ENCODE measurements at places on chromosomes 3 and 15.

DNA sequence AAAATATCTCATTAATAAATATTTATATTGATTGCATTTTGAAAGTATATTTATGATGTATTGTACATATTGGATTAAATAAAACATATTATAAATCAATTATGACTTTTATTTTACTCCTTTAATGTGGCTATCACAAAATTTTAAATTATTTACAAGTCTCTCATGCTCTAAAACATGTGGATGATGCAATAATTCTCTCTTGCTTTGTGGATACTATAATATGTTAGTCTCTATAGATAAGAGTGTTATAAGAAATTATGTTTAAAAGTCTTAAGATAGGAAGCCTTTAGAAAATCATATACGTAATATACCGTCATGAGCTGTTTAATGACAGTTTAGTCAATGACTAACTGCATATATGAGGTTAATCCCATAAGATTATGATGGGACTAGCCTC is 547.4 kb upstream of the ALCAM start:
- H3K4me3 ChIP-seq: no peak overlapping the region
- DNase-seq: no peak
- no peaks in the 10 kb centered on the region for H3K4me1 ChIP-seq
- H3K36me3 ChIP-seq: no peaks in the 10 kb centered on the region
- no peaks in the 10 kb centered on the region for H3K27me3 ChIP-seq

DNA sequence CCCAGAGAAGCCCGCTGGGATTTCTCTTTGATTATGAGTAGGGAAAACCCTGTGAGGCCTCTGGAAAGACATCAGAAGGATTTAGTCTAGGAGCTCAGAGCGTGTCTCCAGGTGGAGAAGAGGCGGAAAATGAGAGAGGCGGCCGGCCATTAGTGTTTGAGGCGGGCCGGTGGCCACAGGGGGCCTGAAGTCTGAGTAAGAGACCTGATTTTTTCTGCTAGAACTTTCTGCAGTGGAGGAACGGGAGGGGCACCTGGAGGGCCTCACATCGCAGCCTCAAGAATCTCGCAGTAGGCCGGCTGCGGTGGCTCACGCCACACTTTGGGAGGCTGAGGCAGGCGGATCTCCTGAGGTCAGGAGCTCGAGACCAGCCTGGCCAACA is 28.5 kb downstream of the KLHDC8B start:
- no peak overlapping the region for H3K27ac ChIP-seq
- H3K4me3 ChIP-seq: no peak overlapping the region
- H3K27me3 ChIP-seq: peaks cover 15% of the 10 kb centered on the region
- no peaks in the 10 kb centered on the region for H3K4me1 ChIP-seq

DNA sequence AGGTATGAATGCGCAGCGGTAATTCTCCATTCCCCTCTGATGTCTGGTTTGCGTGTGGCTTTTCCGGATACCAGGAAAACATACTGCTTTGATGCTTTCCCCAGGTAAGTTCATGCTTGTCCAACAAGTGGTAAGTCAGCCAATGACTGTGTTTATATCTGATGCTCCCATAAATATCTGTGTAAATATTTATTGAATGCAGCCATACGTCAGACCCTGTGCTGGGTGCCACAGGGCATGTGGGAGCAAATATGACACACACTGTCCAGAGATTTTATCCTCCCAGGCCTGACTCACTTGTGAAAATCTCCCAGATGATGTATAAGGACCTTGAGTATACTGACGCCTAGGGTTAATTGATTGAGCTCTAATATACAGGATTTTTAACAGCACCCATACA is 29.6 kb upstream of the CEMIP start:
- H3K4me1 ChIP-seq: no peaks in the 10 kb centered on the region
- H3K36me3 ChIP-seq: no peaks in the 10 kb centered on the region
- H3K4me3 ChIP-seq: no peak overlapping the region
- no peak for DNase-seq
- no peaks in the 10 kb centered on the region for H3K27me3 ChIP-seq
- H3K27ac ChIP-seq: no peak overlapping the region

DNA sequence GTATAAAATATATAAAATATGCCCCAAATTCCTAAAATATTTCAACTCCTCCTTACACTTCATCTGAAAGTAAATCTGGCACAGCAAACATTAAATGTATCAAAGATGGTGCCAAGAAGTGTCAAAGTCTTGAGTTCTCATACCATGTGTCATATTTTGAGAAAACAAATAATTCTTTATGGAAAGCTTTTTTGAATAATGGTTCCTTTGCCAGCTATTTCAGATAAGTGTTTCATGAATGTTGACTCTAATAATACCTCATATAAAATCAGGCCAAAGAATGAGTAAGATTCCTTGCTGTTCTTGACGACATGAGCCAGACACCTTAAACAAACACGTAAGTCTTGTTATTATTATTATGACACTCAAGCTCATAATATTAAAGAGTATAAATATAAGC is 30.3 kb upstream of the ZNF385D start:
- no peak overlapping the region for H3K4me3 ChIP-seq
- H3K4me1 ChIP-seq: no peaks in the 10 kb centered on the region
- H3K27me3 ChIP-seq: no peaks in the 10 kb centered on the region
- no peak for DNase-seq
- H3K36me3 ChIP-seq: no peaks in the 10 kb centered on the region

- no peaks in the 10 kb centered on the region for H3K27me3 ChIP-seq
- peak; percentile 84 for DNase-seq
- H3K4me3 ChIP-seq: peak overlapping the region; percentile 54
- H3K4me1 ChIP-seq: peaks cover 82% of the 10 kb centered on the region
- peak overlapping the region; percentile 95 for H3K27ac ChIP-seq
- peaks cover 83% of the 10 kb centered on the region for H3K36me3 ChIP-seq
These were observed 15.0 kb downstream of the TIGIT start for GRCh38 chr3:114308830-114309229.

GRCh38 chr3:195307711-195308110 is 36.8 kb upstream of the XXYLT1 start:
- DNase-seq: no peak
- no peaks in the 10 kb centered on the region for H3K4me1 ChIP-seq
- H3K36me3 ChIP-seq: peaks cover 14% of the 10 kb centered on the region

- peaks cover 14% of the 10 kb centered on the region for H3K27me3 ChIP-seq
- H3K4me1 ChIP-seq: peaks cover 24% of the 10 kb centered on the region
- H3K4me3 ChIP-seq: no peak overlapping the region
These were observed 192.8 kb downstream of the DTWD1 start for GRCh38 chr15:49813625-49814024.

DNA sequence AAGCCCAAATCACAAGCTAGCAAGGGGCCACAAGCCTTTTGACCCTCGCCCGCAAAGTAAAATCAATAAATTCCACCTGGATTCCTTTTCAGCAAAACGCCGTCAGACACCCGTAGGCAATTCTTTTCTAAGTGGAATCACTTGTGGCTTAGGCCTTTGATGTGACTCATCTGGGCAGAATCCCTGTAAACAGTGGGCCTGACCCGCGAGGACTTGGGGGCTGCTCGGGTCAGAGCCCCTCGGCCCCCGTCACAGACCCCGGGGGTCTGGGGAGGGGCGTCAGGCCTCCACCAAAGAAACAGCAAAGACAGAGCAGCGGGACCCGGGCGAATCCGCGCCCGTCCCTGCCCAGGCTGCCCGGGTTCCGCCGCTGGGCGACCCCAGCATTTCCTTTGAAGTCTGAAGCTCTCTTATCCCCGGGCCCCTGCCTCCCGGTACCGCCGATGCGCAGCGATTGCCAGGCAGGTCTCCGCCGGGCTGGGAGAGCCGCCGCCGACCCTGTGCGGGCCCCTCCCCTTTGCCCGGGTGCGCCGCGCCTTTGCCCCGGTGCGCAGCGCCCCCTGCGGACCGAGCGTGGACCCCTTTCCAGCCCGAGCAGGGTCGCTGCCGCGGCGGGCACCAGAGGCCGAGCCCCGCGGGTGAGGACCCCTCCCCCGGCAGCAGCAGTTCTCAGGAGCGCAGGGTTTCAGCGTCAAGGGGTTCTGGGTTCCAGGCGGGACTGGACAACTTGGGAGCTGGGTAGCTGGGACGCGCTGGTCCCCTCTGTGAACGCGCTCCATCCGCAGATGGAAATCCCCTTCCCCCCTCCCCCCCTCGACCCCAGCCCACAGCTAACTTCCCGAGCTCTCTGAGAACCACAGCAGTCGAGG is 178.3 kb downstream of the UACA start:
- peaks cover 28% of the 10 kb centered on the region for H3K4me1 ChIP-seq
- H3K4me3 ChIP-seq: no peak overlapping the region
- no peaks in the 10 kb centered on the region for H3K36me3 ChIP-seq
- no peak for DNase-seq
- H3K27me3 ChIP-seq: peaks cover 37% of the 10 kb centered on the region

DNA sequence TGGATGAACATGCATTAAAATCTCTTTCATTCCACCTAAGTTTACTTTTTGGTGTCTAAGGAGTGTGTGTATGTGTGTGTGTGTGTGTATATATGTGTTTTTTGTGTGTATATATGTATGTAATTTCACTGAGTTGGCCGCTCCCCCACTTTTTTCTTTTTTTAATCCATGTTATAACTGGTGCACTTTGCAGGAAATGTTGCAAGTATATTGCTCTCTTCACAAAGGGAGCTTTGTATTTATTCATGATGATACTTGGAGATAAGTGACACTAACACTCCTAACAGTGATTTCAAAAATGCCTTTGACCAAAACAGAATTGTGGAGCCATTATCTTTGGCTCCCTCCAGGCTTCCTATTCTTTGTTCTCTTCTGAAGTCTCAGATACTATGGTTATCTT is 95.8 kb downstream of the FNDC3B start:
- H3K4me3 ChIP-seq: no peak overlapping the region
- peaks cover 79% of the 10 kb centered on the region for H3K4me1 ChIP-seq
- H3K27ac ChIP-seq: peak overlapping the region; percentile 30
- H3K27me3 ChIP-seq: no peaks in the 10 kb centered on the region
- DNase-seq: no peak

- no peak for DNase-seq
- no peak overlapping the region for H3K27ac ChIP-seq
- no peaks in the 10 kb centered on the region for H3K36me3 ChIP-seq
- peaks cover 5% of the 10 kb centered on the region for H3K4me1 ChIP-seq
These were observed 13.3 kb upstream of the KIF23 start for GRCh38 chr15:69400850-69401249.

DNA sequence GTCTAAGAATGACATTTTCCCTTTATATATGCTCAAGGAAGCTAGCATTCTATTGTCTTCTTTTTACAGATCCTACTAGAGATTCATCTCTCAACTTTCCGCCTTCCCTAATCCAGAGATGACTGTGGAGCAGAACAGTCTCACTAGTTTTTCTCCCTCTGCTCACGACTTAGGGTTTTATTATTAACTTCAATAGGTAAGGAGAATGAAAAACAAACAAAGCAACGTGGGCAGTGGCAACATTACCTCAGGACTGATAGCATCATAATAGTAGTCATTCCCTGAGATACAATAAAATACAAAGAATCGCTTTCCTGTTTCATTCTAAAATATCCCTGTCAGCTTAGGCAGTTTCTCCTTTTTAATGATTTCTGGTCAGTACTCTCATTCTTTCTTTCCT is 154.3 kb upstream of the PLAAT1 start:
- H3K27me3 ChIP-seq: no peaks in the 10 kb centered on the region
- no peak overlapping the region for H3K4me3 ChIP-seq
- H3K36me3 ChIP-seq: no peaks in the 10 kb centered on the region
- no peak for DNase-seq
- no peak overlapping the region for H3K27ac ChIP-seq

- H3K27me3 ChIP-seq: peaks cover 54% of the 10 kb centered on the region
- H3K36me3 ChIP-seq: no peaks in the 10 kb centered on the region
- peaks cover 25% of the 10 kb centered on the region for H3K4me1 ChIP-seq
- DNase-seq: peak; percentile 93
These were observed 154.0 kb upstream of the THBS1 start for GRCh38 chr15:39426552-39427532.

GRCh38 chr3:77150759-77151158 is 110.9 kb downstream of the ROBO2 start:
- H3K36me3 ChIP-seq: no peaks in the 10 kb centered on the region
- no peaks in the 10 kb centered on the region for H3K4me1 ChIP-seq
- no peak for DNase-seq

GRCh38 chr3:177598097-177598833 is 401.0 kb upstream of the TBL1XR1 start:
- H3K27ac ChIP-seq: peak overlapping the region; percentile 95
- H3K36me3 ChIP-seq: peaks cover 18% of the 10 kb centered on the region
- no peaks in the 10 kb centered on the region for H3K27me3 ChIP-seq
- DNase-seq: no peak

DNA sequence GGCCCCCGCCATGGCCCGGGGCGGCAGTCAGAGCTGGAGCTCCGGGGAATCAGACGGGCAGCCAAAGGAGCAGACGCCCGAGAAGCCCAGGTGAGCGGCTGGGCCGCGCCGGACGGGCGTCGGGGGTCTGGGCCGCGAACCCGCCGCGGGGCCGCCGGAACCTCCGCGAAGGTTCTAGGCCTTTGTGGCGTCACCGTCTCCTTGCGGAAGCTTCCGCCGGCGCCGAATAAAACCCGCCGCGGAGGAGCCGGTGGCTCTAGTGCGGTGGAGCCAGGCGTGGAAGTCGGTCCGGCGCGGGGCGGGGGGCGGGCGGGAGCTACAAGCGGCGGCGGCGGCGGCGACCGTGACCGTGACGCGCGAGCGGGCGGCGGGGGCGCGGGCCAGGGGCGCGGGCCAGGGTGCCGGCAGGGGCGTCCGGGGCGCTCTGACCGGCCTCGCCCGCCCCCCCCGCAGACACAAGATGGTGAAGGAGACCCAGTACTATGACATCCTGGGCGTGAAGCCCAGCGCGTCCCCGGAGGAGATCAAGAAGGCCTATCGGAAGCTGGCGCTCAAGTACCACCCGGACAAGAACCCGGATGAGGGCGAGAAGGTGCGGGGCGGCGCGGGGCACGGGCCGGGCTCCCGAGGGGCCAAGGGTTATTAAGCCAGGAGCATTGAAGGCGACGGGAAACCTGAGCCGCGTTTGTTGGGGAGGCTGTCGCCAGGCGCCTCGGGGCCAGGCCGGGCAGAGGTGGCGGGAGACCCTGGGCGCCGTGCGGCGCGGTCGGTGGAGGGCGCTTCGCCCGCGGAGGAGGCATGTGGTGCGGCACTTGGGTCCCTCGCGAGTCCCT is at the start of gene DNAJA4:
TSS of gene DNAJA4 (plus strand) at position 259 of the 833 bp plus-strand sequence. CDS start at position 461, 202 bp downstream.
- H3K27me3 ChIP-seq: no peaks in the 10 kb centered on the region
- H3K27ac ChIP-seq: peak within 1 kb of the TSS; percentile 81
- peaks cover 3% of the 10 kb centered on the region for H3K36me3 ChIP-seq
- H3K4me1 ChIP-seq: peaks cover 20% of the 10 kb centered on the region
- H3K4me3 ChIP-seq: peak within 1 kb of the TSS; percentile 79
- DNase-seq: peak; percentile 78

- no peak overlapping the region for H3K27ac ChIP-seq
- H3K36me3 ChIP-seq: no peaks in the 10 kb centered on the region
- H3K27me3 ChIP-seq: no peaks in the 10 kb centered on the region
- H3K4me3 ChIP-seq: no peak overlapping the region
- no peaks in the 10 kb centered on the region for H3K4me1 ChIP-seq
These were observed 113.0 kb upstream of the MME start for GRCh38 chr3:154967090-154967489.

DNA sequence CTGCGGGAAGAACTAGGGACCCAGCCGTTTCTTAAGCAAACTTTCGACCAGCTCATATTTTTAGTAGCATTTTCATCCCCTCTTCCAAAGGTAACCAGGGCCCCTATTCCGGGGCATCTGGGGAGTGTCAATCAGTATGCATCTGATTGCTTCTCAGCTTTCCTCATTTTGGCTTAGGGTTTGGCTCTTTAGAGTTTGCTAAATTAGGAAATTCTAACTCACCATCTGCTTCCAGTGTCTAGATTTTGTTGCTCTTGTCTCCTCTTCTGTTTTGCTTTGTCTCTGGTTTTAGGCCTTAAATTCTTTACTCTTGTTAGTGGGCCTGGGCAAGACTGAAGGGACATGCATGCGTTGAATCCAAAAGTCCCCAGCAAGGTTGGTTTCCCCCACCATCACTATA is 9.6 kb upstream of the ABTB1 start:
- H3K4me1 ChIP-seq: no peaks in the 10 kb centered on the region
- no peak overlapping the region for H3K27ac ChIP-seq
- DNase-seq: no peak
- no peaks in the 10 kb centered on the region for H3K36me3 ChIP-seq
